ENCODE measurements at places on chromosomes 1 and 21.

GRCh38 chr1:29309621-29310020 lies 73.3 kb downstream of the PTPRU start:
- DNase-seq, result no peak

- no peak for DNase-seq
Observed at GRCh38 chr1:119316870-119317416, 51.6 kb upstream of the HAO2 start.

DNA sequence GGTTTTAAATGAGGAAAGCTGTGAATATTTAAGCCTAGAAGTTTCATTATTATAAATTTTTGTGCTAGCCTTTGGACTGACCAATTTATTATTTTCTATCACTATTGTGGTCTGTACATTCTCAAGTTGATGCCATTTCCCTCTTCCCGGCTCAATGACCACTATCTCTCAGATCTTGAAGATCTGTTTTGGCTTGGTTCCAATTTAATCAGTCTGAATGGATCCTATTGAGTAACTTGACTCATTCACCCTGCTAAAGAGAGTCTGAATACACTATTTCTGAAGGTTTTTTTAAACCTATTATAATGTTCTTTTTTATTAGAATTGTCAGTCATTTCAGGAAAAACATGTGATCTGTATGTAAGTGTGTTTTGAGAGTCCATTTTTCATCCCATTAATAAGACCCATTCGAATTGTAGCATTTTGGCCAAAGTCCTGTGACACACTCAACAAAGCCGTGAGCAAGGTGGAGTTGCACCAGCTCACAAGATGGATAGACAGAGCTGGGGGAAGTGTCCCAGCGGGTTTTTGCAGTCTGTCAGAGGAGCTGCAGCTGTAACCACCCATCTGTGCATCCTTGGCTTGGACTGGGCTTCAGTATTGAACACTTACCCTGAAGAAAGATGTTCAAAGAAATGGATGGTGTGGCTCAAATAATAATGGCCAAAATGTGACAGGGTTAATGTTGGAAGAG lies 145.6 kb downstream of the NFIA start:
- DNase-seq, result no peak

GRCh38 chr1:63891060-63891690 lies 117.4 kb downstream of the ROR1 start:
- DNase-seq, result no peak

DNA sequence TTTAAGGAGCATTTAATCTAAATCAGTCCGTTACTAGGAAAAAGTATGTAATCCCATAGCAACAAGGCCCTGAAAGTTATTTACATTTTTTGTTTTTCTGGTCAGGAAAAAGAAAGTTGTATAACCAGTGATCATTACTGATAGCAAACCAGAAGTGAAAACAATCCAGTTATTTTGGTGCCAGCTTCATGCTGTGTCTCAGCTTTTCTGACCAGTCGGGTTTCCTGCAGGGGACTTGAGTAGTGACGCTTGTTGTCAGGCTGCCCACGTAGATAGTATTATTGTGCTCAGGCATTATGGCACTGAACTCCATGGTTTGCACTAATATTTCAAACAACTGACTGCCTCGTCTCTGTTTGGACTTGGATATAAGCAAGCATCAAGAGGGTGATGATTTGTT lies 55.2 kb downstream of the SASS6 start:
- no peak for DNase-seq

GRCh38 chr1:237553078-237553477 lies 337.6 kb downstream of the ZP4 start:
- DNase-seq, result no peak

DNA sequence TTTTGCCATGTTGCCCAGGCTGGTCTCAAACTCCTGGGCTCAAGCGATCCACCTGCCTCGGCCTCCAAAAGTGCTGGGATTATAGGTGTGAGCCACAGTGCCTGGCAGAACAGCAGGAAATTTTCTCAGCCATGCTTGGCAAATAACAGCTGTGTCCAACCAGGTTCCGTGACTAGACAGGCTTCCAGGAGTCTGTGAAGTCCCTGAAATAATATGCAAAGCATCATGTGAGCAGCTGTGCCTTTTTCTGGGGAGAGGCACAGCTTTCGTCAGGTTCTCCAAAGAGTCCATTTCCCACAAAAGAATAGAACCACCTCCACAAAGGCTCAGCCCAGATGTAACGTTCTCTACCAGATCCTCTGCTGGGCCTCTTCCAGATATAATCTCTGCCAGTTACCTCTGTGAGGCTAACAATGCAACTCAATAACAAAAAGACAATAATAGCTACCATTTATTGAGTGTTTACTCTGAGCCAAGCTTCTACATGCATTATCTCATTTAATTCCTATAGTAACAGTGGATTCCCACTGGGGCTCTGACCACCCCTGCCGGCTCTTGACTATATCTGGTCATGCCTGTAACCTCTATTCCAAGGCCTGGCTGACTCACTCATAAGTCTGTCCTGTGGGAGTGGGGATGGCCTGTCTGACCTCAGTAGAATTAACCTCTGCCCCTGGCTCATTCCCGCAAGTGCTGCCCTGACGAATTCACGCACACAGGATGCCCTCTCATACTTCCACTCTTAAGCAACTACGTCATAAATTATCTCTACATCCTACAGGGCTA lies 4.0 kb upstream of the NKAIN1 start:
- no peak for DNase-seq

- DNase-seq, result no peak
Observed at GRCh38 chr1:71859806-71860205, 422.5 kb downstream of the NEGR1 start.

GRCh38 chr1:154445040-154445472 lies 39.9 kb downstream of the IL6R start:
- no peak for DNase-seq

DNA sequence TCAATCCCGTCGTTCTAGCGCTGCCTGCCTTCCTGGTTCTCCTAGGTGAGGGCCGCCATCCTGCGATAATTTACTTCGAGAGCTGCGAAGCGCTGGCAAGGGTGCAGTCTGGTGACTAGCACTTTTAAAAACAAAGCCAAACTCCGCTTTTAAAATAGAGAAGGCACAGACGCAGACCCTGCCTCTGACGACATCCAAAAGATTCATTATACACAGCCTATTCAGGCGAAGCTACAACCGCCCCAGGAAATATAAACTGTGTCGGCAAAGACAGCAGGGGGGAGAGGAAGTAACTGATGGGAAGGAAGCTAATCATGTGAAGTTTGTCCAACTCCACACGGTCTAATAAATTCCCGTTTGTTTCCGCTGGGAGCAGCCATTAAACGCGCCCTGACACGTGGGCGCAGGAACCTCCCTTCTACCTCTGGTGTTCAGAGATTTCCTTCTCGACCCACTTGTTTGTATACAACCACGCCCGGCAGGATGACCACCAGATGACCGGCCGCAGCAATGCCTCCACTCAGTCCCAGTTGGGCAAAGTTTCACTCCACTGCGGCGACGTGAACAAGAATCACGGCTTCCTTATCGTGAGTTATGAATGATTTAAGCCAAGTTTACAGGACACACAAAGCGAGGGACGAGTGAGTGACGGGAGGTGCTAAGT lies 1.3 kb downstream of the GNG12 start:
- DNase-seq, result no peak

DNA sequence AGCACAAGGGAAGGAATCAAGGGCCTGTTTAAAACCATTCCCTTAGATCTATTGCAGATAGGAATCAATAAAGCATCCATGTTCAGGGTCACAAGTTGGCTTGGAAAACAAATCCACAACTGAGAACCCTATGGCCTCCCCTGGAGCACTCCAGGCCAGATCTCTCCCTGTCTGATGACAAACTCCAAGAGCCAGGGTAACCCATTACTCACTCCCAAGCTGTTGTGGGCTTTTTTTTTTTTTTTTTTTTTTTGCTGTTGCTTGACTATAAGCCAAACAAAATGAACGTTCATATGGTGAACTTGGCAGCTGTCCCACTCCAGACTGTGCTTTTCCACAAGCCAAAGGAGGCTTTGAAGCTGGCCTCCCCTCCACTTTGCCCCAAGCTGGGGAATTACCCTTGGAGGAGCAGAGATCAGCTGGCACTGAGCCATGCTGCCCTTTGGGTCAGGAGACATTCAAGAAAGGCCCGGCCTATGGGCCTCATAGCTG lies 35.7 kb upstream of the VAV3 start:
- DNase-seq, result no peak

- DNase-seq, result no peak
Observed at GRCh38 chr21:44379991-44380865, 26.8 kb downstream of the TRPM2 start.

- no peak for DNase-seq
Observed at GRCh38 chr21:43318841-43319781, 107.8 kb downstream of the SIK1 start.

- DNase-seq, result no peak
Observed at GRCh38 chr1:180204231-180204630, 25.8 kb upstream of the LHX4 start.

DNA sequence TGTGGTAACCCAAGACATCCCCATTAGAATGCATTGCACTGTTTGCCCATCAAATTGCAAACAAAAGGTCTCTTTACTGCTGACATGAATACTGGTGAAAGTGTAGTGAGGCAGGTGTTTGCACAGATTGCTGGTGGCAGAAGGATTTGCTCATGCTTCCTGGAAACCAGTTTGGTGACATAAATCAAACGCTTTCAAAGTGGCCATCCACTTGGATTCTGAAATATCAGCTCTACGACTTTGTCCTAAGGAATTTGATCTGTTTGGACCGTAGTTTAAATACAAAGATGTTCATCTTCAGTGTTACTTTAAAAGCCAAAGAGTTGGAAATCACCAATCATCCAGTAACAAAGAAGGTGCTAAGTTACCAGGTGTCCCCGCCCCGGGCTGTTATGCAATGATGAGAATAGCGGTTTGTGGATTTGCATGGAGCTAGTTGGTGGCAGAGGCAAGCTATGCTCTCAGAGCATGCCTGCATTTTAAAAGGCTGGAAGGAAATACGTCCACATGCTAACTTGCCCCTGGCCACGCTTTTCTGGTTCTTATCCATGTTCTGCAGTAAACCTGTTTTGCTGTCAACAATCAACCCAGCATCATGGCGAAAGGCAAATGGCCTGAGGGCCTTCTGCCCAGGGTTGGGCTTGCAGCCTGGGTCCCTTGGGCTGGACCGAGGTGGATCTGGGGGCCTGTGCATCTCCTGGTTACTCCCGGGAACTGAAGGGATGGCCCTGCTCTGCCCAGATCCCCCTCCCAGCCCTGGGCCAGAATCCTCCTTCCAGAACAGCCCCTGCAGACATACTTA lies 49.2 kb downstream of the UMODL1 start:
- DNase-seq, result no peak

DNA sequence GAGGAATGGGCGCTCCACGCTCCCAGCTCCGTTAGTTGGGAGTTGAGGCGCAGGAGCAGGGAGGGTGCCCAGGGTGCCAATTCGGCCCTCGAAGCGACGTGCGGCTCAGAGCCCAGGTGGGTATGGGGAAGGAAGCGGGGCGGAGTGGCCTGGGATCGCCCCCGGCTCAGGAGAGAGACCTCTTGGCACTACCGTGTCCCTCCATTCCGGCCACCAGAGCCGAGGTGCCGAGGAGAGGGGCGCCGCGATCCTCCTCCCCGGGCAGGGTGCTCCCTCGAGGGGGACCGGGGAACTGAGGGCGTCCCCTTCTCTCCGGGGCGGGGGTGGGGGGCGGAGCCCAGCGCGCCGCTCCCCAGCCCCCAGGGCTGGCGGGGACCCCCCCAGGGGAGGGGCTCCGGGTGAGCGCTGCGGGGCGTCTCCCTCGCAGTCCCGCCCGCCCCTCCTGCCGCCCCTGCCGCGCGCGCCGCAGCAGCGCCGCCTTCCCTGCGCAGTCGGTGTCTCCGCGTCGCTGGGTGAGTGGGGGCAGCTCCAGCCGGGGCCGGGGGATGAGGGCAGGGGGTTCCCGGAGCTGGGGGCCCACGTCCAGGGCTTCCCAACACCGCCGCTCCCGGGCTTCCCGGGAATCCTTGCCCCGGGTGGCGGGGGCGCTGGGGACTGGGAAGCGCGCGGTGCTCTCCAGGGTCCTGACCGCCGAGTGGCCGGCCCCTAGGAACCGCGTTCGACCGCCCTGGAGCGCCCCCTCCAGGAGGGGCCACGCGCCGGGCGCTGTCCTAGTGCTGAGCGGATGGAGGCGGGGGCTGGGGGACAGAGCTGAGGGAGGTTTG lies at the start of gene HPCA:
Gene HPCA, plus strand, starts transcription at position 488 of the 824 bp plus-strand sequence. CDS start 2,408 bp downstream, outside the sequence.
- DNase-seq, result no peak

DNA sequence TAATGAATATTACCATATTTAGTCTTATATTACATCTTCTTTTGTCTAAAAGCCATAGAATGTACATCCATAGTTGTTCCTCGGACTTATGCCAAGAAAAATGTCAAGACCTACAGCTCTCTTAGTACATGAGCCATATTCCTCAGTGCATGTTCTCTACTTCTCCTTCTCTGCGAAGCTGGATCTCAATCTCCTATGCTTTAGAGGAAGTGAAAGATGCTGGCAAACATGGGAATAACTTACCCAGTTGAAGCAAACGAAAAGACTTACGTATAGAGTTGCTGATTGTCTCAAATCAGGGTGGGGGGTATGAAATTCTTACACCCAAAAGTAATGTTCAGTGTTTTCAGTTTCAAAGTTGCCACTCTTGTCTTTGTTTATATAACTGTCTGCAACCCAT lies 32.7 kb downstream of the OR13G1 start:
- DNase-seq, result no peak

- no peak for DNase-seq
Observed at GRCh38 chr1:3219005-3219790, 150.2 kb downstream of the PRDM16 start.

DNA sequence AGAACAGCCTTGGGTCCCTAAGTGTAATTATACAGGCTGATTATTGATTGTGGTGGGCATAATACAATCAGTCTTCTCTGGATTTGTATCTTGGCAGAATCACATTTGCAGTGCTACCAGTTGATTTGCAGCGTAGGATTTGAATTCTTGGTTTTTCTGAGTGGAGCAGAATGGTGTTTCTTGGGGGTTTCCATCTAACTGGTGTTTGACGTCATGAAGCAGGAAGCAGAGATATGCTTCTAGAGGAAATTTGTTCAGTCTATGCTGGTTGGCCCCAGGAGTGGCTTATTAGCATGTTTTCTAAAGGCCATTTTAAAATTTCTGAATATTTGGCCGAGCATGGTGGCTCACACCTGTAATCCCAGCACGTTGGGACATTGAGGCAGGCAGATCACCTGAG lies 3.4 kb downstream of the CTTNBP2NL start:
- no peak for DNase-seq

- DNase-seq, result no peak
Observed at GRCh38 chr1:155003766-155004351, 1.3 kb downstream of the ZBTB7B start.

- peak; percentile 43 for DNase-seq
Observed at GRCh38 chr1:33298623-33299277, 22.1 kb downstream of the A3GALT2 start.

GRCh38 chr1:151989211-151989862 lies 4.3 kb downstream of the S100A10 start:
- no peak for DNase-seq

- no peak for DNase-seq
Observed at GRCh38 chr1:19744335-19744743, 55.4 kb downstream of the TMCO4 start.

GRCh38 chr1:200771625-200772555 lies 33.2 kb downstream of the CAMSAP2 start:
- DNase-seq, result no peak

DNA sequence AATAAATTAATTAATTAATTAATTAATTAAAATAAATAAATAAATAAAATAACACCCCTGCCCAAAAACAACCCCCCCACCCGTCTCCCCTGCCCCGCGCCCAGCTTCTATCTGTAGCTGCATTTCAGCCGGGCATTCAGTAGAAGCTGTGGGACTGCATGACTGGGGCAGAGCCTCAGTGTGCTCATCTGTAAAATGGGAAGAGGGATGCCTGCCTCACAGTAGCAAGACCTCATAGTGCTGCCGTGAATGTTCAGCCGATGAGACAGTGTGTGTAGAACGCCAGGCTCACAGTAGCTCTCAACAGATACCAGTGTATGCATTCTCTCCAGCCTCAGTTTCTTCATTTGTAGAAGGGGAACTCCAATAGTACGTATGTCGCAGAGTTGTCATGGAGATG lies 8.7 kb downstream of the PADI4 start:
- no peak for DNase-seq
